ENCODE measurements at places on chromosomes 1 and 21.

- DNase-seq, result no peak
These were observed 33.0 kb downstream of the CDK18 start for GRCh38 chr1:205537386-205538018.

- no peak for DNase-seq
These were observed 281 bp upstream of the BTF3L4 start for GRCh38 chr1:52055866-52056162.

GRCh38 chr1:11535316-11535715 lies 56.4 kb downstream of the DISP3 start:
- no peak for DNase-seq

DNA sequence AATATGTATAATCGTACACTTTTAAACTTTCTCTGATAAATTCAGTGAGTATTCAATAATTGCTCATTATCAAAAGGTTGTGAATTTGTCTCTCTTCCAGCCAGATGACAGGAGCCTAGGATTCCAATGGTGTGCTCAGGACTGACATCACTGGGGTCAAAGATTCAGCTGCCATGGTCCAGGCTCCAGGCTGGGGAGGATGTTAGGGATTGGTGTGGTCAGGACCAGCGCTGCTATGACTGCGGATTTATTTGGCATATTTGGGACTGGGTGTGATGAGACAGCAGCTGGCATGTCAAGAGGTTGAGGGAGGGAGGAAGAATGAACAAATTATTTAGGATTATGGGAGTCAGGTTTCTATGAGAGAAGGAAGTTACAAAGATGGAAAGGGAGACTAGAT lies 48.2 kb upstream of the ABCA4 start:
- DNase-seq, result no peak

- DNase-seq, result no peak
These were observed 22.8 kb downstream of the C2CD2 start for GRCh38 chr21:41931041-41931451.

DNA sequence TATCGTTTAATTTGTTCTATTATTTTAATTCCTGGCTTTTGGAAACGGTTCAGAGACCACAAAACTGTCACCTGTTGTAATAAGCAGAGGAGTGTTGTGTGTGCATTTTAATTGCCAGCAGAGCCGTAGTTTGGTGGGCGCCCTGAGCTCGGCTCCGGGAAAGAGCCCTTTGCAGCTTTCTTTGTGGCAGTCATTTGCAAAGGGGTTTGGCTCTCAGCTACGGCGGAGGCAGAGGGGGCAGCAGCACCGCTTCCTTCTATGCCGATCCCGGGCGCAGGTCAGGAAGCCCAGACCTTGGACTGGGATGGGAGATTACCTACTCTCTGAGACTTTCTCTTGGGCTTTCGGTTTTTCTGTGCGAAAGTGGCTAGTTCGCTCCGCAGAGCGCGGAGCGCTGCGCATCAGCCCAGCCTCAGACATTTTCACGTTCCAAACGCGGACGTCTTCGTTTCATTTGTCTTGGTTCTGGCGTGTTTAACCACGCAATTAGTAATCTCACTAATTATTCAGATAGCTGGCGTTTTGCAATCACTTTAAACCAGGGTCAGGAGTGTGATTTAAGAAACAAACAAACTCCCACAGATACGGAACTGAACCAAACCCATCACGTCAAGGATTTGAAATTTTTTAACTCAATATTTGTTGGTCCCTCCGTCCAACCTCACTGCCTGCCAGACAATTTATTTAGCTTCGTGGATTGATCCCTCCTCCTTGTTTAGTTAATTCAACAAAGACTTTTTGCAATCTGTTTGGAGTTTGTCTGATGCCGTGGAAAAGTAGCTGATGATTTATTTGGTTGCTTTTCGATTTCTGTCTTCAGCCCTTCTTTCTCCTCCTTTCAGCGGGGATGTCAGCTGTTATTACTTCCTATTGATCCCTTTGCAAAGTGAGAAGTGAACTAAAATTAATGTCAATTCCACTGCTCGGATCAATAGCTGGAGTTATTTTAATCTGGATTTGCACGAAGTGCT lies 3.9 kb downstream of the RNF220 start:
- DNase-seq, result no peak

GRCh38 chr1:203026666-203027663 lies 674 bp downstream of the PPFIA4 start:
- no peak for DNase-seq

- DNase-seq, result no peak
These were observed 42.0 kb downstream of the GNG12 start for GRCh38 chr1:67791261-67791660.

DNA sequence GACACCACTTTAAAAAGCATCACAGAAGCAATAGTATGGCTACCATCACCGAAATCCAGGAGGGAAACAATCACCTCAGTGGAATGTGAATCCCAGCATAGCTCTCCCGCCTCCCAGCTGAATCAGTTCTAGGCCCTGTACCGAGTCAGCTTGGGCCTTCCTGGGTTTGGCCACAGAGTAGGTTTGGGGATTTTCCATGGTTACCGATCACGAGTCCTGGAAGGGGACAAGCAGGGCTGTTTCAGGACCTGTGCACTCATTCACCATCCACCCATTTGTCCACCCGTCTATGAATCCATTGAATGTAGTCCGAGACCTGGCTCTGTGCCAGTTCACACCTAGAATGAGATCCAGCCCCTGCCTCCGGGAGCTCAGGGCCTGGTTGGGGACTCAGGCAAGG lies 94.2 kb downstream of the ARHGEF10L start:
- peak; percentile 40 for DNase-seq

DNA sequence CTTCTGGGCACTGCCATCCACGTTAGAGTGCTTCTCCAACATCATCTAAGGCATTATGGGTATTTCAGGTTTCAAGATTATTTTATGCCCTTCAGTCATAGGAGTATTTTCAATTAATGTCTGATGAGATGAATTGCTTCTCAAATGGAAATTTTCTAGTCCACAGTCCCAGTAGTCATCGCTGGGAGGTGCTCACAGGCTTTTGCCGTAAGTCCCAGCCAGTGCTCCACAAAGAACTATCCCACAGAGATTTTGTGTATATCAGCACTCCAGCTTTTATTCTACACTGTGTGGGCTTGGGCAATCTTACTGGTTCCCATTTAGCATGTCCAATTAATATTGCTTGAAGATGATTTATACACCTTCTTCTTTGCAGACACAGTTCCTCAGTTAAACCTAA lies 61.0 kb downstream of the SMYD2 start:
- DNase-seq, result no peak

GRCh38 chr1:153608089-153608682 lies 4.8 kb downstream of the S100A16 start:
- no peak for DNase-seq

GRCh38 chr1:248155927-248156326 lies 11.0 kb downstream of the OR2M5 start:
- DNase-seq, result no peak

DNA sequence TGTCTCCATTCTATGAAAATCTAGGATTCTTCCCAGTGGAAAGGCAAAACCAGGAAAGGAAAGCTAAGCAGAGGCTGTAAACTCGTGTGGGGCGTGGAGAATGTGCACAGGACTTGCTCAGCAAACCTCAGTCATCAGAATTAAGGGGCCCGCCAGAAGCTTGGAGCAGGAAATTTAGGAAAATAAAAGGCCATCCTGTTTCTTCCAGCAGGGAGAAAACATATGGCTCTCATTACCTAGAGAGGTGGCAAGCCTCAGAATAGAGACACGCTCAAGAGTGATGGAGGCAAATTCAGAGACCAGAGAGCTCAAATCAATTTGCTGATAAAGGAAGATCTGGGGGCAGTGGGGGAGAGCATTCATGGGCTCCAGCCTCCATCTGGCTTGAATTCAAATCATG lies 151.9 kb upstream of the KLHDC7A start:
- DNase-seq, result no peak

GRCh38 chr1:150895618-150896017 lies 8.7 kb downstream of the CTXND2 start:
- DNase-seq, result peak; percentile 34

DNA sequence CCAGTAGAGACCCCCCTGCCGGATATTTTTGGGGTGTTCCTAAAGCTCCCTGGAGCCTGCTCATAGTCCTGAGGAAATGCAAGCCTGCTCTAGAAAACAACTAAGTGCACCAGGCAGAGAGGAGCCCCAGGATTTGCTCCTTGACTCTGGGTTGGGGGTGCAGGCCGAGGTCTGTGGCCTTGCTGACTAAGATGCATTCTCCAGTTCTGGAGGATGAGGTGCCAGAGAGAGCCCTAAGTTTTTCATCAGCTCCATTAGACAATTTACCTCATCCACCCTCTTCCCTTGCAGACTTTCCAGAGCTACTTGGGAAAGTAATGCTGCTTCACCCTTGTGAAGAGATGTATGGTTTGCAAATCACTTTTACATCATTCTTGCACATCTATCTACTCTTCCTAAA lies 9.1 kb downstream of the TUFT1 start:
- DNase-seq, result no peak

DNA sequence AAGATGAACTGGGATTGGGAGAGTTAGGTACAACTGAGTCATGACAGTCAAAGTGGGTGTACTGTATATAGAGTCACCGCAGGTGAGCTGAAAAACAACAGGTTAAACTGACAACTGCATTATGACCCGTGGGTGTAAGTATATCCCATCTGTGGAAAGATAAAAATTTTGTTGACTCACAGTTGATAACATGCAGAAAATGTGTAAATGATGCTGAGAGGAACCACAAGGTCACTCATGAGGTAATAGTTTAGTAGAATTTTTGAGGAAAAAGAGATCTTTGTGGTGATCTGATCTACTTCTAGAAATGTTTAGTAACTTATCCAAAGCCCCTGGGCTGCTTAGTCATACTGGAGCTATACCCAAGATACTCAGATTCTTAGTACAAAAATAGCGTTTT lies 838 bp downstream of the OR2C3 start:
- no peak for DNase-seq

- DNase-seq, result no peak
These were observed 494.7 kb downstream of the NPHP4 start for GRCh38 chr1:5497503-5497902.

DNA sequence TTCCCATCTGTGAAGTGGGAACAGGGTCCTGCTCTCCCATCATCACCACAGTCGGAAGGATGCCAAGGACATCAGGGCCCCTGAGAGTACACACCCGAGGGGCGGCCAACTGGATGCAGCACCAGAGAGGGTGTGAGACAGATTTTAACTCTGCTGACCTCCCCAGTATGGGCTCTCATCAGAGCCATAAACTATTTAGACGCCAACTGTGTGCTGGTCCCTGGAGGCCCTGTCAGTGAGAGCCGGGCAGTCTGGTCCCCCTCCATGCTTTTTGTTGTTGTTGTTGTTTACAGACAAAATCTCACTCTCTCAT lies 1.7 kb downstream of the FGR start:
- no peak for DNase-seq

GRCh38 chr1:38476111-38476849 lies 383.3 kb downstream of the RRAGC start:
- DNase-seq, result no peak

GRCh38 chr1:218317061-218317460 lies 28.1 kb upstream of the TGFB2 start:
- no peak for DNase-seq

DNA sequence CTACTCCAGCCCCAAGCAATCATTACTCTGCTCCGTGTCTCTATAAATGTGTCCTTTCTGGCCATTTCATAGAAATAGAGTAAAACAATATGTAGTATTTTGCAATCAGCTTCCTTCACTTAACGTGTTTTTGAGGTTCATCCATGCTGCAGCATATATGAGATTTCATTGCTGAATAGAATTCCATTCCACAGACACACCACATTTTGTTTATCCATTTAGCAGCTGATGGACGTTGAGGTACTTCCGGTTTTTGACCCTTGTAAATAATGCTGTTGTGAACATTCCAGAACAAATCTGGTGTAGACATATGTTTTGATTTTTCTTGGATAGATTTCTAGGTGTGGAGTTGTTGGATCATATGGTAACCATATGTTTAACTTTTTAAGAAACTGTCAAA lies 30.7 kb downstream of the ADAM30 start:
- DNase-seq, result no peak

DNA sequence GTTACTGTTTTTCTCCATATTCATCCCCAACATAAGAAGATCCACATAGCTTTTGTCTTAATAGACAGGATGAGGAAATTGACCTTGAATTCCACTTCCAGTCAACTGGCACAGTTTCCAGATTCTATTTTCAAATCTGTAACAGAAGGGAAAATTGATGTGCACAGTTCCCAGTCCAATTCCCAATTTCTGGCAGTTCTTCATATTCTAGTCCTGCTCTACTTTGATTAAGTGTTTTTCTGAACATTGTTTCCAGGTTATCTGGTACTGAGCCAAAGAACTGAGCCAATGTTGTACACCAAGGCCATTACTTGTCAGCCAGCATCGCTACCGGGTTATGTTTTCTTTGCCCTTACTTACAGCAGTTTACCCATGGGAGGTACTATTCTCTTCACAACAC lies 1755.4 kb downstream of the PLA2G4A start:
- DNase-seq, result no peak

GRCh38 chr1:242530761-242531160 lies 6.3 kb upstream of the PLD5 start:
- DNase-seq, result no peak

DNA sequence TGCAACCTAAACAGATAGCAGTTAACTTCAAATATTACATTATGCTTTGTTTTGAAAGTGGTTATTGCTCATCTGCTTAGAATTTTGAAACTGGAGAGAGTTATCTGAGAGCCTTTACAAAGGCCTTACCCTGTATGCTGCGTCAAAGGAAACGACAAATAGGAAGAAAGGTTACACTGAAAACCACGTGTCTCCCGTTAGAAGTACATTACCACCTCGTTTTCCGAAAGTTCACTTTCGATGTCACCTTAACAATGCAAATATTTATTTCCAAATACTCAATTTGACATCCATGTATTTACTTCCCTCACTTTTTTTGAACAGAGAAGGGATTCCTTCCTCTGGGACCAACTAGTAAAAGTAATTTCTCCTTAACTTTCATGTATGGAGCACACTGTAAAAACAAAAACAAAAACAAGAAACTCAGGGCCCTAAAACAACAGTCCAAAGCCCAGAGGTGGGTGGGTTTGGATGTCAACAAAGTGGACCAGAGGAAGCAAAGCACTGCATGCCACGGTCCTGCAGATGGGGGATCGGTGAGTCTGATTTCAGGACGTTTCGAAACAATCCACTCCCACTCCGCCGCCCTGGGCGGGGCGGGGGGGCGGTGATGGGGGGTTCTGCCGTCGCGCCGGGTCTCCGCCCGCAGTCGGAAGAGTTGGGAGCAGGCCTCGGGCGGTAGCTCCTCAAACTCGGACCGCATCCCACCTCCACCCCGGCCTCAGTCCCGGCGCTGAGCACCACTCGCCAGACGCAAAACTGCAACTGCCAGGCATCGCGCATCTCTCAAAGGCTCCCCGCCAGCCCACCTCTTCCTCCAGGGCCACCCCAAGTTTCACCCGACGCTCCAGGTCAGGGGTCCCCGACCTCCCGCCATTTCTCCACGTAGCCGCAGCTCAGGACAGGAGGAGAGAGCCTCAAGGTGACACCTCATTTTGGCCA lies 841 bp downstream of the ADSS2 start:
- DNase-seq, result peak; percentile 77

- no peak for DNase-seq
These were observed 675.8 kb downstream of the MATN1 start for GRCh38 chr1:30047576-30047975.

GRCh38 chr1:195965475-195965874 lies 642.8 kb downstream of the KCNT2 start:
- no peak for DNase-seq

GRCh38 chr1:218896202-218896601 lies 277.5 kb upstream of the LYPLAL1 start:
- no peak for DNase-seq

- no peak for DNase-seq
These were observed 129.0 kb downstream of the LYPLAL1 start for GRCh38 chr1:219302697-219303096.

GRCh38 chr1:201313086-201313485 lies 29.8 kb downstream of the PKP1 start:
- no peak for DNase-seq

GRCh38 chr1:231826566-231826965 lies 200.0 kb downstream of the DISC1 start:
- DNase-seq, result no peak
